Erythroblast (primary cell): ENCODE measurements at places on chromosomes 16 and 17.

DNA sequence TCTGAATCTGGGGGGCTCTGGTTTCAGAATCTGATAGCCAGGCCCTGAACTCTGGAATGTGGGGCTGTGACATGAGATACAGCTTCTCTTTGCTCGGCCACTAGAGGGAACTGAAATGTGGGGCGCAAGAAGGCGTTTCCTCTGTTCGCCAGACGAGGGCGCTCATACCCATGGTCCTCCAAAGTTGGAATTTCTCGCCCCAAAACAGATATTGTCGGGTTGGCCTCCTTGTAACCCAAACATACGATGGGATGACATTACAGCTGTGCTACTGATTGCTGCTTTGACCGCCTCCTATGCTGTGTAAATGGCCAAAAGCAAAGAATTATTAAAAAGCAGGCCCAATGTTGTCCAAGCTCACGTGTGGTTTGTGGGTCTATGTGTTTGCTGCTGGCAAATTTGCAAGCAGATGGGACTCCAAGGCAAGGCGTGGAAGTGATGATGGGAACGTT, 13.1 kb upstream of the MSI2 start:
- peak; percentile 77 for DNase-seq

DNA sequence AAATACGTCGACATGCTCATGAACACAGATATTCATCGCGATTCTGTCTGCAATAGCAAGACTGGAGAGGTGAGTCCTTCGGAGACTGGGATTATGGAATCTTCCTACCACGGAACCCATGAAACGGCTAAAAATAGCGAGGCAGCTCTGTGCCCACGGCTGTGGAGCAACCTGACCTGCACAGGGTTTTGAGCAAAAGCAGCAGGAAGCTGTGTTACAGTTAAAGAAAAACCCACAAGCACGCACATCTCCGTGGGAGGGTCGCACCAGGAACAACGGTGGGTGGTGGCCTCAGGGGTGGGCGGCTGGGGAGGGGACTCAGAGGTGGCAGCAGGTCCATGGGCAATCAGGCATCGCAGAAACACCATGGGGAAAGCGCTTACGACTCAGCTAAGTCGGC, 24.8 kb downstream of the SLC38A10 start:
- no peak for DNase-seq

- DNase-seq: no peak
These were observed 7.4 kb upstream of the GOSR2 start for GRCh38 chr17:46915596-46915995.

DNA sequence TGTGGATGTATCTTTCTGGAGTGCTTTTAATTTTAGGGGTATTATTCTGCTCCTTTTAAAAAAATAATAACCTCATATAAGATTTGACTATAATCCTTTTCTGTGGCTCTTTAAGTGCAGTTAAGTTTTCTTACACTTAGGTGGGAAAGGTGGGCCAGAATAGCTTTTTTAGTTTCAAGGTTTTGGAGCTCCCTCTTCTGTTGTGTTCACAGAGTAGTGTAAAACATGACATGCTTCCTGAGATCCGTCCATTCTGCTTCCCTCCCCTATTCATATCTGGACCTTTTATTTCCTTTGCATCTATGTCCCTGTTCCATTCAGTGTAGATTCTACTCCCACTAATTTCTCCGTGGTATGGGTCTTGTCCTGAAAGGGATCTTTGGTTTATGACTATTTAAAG, 12.8 kb downstream of the LRRC36 start:
- peak; percentile 29 for DNase-seq

GRCh38 chr17:8941520-8941919, 24.0 kb downstream of the PIK3R5 start:
- DNase-seq: no peak

GRCh38 chr16:57945740-57946138, 25.2 kb downstream of the CNGB1 start:
- no peak for DNase-seq

GRCh38 chr16:88533932-88534637, 36.1 kb upstream of the ZC3H18 start:
- peak; percentile 76 for DNase-seq

DNA sequence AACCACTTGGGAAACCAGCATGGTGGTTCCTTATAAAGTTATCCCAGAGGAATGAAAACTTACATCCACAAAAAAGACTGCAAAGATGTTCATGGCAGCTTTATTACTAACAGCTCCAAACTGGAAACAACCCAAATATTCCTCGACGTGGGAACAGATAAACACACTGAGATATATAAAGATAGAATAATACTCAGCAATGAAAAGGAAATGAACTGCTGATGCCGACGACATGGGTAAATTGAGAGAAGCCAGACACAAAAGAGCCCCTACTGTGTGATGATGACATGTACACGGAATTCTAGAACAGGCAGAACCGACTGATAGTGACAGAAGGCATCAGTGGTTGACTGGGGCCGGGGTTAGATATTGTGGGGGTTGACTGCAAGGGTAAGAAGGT, 9.7 kb downstream of the PRCD start:
- no peak for DNase-seq

- DNase-seq: no peak
These were observed 43.5 kb downstream of the GRB7 start for GRCh38 chr17:39781031-39781860.

DNA sequence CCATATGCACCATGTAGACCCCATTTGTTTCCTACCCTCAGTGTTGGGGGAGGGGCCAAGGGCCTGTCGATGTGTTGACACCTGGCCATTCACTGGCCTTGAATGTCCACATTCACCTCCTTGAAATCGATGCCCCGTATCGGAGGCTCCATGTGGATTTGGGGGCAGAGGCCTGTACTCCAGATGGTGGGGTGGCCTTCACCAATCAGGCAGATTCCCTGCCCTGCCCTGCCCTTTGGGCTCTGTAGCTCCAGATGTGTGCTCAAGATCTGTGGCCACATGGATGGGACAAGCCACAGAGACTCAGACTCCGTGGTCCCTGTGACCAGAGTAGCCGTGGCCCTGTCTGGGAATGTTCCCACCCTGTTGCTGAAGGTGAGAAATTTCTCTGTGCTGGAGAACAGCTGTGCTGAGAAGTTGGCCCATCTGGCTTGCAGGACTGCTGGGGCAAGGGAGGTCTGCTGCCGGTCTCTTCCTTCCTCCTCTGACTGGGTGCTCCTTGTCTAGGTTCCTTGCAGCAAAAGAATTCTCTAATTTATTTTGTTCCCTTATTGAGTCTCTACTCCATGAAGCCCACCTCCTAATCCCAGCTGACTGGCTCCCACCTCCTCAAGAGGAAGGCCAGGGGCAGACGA, 221.3 kb downstream of the SEC14L1 start:
- no peak for DNase-seq

GRCh38 chr16:7867831-7868230, 535.2 kb downstream of the RBFOX1 start:
- DNase-seq: no peak

- DNase-seq: no peak
These were observed 8.6 kb upstream of the LHX1 start for GRCh38 chr17:36928471-36929345.

- DNase-seq: no peak
These were observed 13.2 kb upstream of the ITGA2B start for GRCh38 chr17:44402564-44403172.

- no peak for DNase-seq
These were observed 121.4 kb downstream of the KCNJ2 start for GRCh38 chr17:70290770-70291169.

GRCh38 chr17:75830164-75831031, 13.8 kb downstream of the UNC13D start:
- no peak for DNase-seq

GRCh38 chr16:715477-716199, 720 bp downstream of the METRN start:
- DNase-seq: peak; percentile 60

DNA sequence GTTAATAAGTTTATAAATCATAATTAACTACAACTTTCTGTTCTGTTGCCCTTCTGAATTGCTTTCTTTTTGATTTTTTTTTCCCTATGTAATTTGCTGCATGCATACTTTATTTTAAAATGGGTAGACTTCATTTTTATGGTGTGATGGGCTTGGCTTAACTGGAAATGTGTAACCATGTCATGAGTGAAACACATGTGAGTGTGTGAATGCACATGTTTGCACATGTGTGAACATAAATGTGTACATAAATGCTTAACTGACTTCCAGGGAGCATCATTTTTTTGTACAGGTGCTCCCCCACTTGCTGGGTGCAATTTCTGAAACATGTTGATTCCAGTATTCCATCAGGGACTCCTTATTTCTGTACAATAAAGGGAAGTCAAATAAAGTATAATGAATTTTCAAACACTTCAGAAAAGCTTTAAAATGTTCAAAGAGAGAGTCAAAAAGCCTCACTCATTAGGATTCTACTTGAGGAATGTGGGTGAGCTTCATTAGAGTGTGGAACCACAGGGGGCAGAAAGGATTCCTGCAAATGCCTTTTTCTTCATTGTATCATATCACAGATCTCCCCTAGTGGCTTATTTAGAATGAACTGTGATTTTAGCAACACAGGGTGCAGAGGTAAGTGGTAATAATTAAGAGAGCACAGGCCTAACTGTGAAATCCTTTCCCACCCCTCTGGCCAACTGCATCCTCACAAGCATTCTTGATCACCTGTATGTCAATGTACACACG, 31.7 kb upstream of the CDH11 start:
- DNase-seq: no peak

DNA sequence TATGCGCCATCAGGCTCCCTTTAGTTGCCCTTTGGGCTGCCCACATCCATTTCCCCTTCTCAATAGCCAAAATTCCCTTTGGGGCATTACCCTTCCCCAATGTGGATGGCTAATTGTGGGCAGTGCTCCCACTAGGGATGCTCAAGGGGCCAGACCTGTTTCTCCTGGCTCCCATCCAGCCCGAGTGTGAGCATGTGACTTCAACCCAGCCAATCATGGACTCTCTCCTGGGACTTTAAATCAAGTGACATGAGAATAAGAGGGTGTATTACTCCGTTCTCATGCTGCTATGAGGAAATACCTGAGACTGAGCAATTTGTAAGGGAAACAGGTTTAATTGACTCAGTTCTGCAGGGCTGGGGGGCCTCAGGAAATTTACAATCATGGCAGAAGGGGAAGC, 60.9 kb upstream of the WSB1 start:
- no peak for DNase-seq

GRCh38 chr17:59498530-59499307, 66.7 kb upstream of the DHX40 start:
- DNase-seq: no peak

DNA sequence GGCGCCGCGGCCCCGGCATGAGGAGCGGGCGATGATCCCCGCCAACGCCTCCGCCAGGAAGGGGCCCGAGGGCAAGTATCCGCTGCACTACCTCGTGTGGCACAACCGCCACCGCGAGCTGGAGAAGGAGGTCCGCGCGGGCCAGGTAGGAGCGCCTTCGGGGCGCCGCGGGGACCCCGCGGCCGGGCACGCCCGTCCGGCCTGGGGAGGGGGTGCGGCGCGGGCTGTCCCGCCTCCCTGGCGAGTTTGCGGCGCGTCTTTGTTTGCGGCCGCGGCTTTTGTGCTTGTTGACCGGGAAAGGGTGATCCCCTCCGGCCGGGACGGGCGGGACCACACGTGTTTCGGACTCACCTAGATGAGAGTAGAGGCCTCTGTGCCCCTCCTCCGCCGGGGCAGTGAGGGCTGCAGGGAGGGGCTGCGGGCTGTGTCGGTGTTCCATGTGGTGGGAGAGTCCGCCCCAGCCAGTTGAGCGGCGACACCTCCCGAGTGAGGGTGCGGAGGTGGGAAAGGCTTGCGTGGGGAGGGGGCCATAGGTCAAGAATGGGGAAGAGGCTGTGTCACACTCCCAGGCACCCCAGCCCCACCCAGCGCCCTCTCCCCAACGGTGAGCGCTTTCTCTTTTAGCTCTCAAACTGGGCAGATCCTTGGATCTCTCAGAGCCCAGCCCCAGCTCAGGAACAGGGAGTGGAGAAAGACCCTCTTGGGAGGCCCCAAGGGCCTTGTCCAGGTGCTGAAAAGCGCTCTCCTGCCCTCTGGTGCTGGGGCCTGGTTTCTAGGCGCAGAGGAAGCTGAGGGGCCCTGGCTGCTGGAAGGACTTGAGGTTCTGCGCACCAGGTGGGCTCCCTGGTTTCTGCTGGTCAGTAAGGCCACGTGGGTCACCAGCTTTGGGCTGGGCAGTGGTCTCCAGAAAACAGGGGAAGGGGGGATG, 923 bp downstream of the ANKRD13B start:
- DNase-seq: peak; percentile 30

DNA sequence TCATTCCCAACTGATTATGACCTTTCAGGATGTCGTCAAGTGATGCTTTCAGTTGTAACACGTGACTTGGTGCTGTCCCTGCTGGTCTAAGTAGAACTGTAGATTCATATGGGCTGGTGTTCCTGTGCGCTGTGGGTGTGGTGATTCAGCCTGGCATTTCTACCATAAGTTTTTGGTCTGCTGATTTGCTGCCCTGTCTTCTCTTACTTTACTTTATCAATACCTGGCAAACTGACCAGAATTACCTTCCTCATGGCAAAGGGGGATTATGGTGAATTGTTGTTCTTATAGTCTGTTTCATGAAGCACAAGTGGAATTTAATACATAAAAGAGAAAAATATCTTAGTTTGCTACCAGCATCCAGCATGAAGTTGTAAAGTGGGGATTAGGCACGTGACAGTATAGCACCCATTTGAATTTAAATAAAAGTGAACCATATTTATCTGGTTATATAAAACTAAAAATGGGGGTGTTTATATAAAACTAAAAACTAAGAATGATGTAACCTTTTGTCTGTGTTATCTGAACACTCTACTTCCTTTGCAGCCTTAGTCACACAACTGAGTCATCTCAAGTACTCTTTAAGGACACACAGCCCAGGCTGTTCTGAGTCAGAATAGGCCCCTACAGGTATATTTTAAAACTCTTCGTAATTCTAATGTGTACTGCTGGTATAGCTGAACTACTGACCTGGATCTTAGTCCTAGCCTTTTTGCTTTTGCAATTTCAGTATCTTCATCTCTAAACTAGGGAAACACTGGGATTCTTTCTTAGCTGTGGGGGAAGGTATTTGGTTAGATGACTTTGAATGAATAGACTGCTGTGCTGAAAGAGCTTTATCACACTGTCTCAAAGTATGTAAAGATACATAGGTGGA, 28.3 kb downstream of the TTC19 start:
- peak; percentile 74 for DNase-seq

DNA sequence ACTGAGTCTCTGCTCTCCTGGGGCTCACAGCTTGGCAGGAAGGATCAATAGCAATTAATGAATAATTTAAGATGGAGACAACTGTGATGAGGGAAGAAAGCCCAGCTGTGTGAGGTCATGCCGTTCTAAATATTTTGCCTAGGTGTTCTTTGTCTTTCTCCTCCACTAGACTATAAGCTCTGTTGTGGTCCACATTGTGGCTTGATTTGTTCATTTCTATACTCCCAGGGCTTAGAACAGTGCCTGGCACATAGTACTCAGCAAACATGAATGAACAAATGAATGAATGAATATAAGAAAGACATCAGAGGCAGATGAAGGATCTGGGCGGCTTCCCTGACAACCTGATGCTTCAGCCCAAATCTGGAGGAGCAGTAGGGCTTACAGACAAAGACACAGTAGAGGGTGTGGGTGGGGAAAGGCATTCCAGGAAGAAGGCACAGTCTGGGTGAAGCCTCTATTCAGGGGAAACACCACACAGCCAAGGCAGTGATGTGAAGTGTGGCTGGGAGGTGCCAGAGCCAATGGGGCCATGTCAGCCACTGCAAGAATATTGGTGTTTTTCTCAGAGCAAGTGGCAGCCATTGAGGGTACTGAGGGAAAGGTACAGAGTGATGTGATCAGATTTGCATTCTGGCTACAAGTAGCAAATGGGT, 8.3 kb downstream of the CDH13 start:
- DNase-seq: no peak

GRCh38 chr17:39739885-39740356, 2.2 kb downstream of the GRB7 start:
- no peak for DNase-seq
